CD8-positive, alpha-beta memory T cell (primary cell): ENCODE measurements at places on chromosomes 1 and 21. TPM values are rescaled to one million over a fixed set of nuclear protein-coding genes. Genes with fewer than 3 reads are reported as not detected.
A peak's percentile ranks its signal among the peaks of the same experiment; 100 is the strongest.

- no peak for DNase-seq
- no peak overlapping the region for H3K4me3 ChIP-seq
- no peaks in the 10 kb centered on the region for H3K36me3 ChIP-seq
- no peaks in the 10 kb centered on the region for H3K27me3 ChIP-seq
- H3K4me1 ChIP-seq: no peaks in the 10 kb centered on the region
- no peak overlapping the region for H3K27ac ChIP-seq
These were observed 31.3 kb downstream of the CACNA1E start for GRCh38 chr1:181514298-181515290.

DNA sequence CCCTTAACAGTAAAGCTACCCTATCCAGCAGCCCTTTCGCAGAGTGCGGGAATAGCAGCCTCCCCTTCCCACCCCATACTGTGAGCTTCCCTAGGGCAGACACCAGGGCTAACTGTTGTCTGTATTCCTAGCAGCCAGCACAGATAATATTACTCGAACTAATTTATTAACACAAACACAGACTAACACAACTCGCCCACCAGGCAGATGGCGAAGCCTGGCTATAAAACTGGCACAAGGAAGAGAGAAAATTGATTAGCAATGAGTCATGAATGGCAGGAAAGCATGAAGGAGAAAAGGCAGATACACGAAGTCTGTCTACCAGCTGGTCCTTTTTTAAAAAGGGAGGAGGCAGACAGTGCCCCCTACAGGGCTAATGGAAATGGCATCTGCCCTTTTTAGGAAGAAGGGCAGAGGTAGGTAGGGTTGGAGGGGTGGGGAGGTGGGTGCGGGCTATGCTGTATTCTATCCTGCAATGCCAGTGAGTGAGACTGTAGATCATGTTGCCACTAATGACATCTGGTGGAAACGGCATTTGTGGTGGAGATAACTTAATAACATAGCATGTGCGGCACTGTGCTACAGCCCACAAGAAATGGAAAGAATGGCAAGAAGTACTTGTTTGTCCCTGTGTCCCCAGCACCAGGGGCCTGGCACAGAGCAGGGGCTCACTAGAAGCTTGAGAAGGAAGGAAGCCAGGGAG, 30.6 kb upstream of the CTPS1 start:
- H3K36me3 ChIP-seq: no peaks in the 10 kb centered on the region
- H3K4me1 ChIP-seq: peaks cover 7% of the 10 kb centered on the region
- DNase-seq: peak; percentile 51
- no peak overlapping the region for H3K27ac ChIP-seq

DNA sequence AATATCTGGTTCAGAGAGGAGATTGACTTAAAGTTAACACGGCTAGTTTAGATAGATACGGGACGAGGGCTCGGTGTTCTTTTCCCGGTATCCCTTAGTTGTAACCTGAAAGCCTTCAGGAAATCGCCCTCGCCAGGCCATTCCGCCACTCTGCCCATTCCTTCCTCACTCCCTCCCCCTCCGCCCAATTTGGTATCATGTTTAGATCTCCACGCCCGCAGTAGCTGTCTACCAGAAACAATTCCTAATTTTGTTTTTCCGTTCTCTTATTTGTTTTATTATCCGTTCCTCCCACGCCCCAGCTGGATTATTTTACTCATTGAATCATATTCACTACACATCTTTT, 685 bp upstream of the VAMP4 start:
- H3K27me3 ChIP-seq: no peaks in the 10 kb centered on the region
- H3K4me3 ChIP-seq: peak overlapping the region; percentile 96
- H3K4me1 ChIP-seq: peaks cover 42% of the 10 kb centered on the region
- H3K36me3 ChIP-seq: no peaks in the 10 kb centered on the region
- DNase-seq: no peak
- H3K27ac ChIP-seq: peak overlapping the region; percentile 98

DNA sequence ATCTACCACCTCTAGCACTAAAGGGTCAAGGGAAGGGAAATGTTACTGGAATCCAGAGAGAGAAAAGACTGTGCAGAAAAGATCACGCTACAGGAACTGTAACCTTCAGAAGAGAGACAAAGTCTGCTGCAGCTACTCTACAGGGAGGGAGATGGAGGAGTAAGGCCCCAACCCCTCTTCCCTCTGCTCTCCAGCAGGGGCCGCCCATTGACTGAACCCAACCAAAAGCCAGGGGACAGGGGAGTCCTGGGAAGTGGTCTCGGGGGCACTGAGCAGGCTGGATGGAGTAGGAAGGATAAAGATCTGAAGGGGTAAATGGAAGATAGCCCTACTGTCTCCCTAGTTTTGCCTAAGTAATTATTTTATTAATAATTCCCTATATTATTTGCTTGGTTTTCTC, 72.8 kb upstream of the NR5A2 start:
- no peaks in the 10 kb centered on the region for H3K27me3 ChIP-seq
- DNase-seq: no peak
- no peak overlapping the region for H3K4me3 ChIP-seq
- H3K27ac ChIP-seq: no peak overlapping the region

DNA sequence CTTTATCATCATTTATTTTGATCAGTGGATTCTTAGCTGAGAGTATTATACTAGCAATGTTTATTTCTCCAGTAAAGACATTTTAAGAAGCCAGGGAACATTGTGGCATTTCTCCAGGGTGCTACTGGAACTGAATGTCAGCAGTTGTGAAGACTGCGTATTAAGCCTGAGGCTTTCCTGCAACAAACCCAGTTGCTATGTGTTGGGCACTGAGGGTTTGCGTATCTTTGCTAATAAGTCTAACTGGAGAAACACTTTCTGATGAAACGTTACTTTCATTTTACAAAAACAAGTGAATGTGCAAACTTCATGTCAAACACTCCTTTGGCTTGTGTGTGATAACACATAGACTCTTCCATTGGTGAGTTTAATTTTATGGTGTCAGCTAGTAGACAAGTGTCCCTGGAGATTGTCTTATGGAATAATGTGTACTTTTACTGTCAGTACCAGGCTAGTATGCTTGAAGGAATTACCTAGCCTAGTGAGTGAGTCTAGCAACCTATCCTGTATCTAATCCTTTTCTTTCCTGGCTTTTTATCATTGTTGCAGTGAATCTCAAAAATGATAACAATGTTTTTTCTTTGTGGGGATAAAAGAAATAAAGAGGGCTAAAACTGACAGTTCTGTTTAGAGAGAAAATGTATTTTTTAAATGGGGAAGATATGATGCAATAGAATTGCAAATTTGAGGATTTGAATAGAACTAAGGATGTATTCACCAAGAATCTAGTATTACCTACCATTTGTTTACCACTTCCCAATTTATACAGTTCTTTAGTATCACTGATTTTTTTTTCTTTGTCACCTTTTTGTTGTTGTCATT, 70.1 kb downstream of the MTR start:
- H3K27me3 ChIP-seq: no peaks in the 10 kb centered on the region
- DNase-seq: no peak
- H3K4me1 ChIP-seq: peaks cover 8% of the 10 kb centered on the region
- no peak overlapping the region for H3K27ac ChIP-seq
- no peak overlapping the region for H3K4me3 ChIP-seq

GRCh38 chr1:157043685-157044084, 1.9 kb downstream of the ARHGEF11 start:
- no peaks in the 10 kb centered on the region for H3K36me3 ChIP-seq
- no peak overlapping the region for H3K4me3 ChIP-seq
- no peak for DNase-seq
- H3K4me1 ChIP-seq: peaks cover 4% of the 10 kb centered on the region
- no peak overlapping the region for H3K27ac ChIP-seq
- peaks cover 24% of the 10 kb centered on the region for H3K27me3 ChIP-seq

DNA sequence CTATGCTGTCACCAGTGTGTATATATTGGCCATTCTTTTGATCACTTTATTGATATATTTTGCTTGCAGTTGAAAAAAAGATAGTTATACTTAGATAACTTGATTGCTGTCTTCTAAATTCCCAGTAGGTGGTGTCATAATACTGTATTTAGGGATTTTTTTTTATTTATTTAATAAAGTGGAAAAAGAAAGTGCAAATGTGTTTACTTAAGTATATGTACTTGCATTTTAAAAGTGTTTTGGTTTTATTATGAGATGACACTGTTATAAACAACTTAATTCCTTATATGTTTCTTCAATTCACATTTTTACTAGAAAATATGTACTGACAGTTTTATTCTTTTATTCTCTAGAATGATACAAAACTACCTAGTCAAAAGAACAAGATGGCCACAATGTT, 164.8 kb downstream of the USP25 start:
- DNase-seq: no peak
- H3K27ac ChIP-seq: no peak overlapping the region
- H3K36me3 ChIP-seq: no peaks in the 10 kb centered on the region
- H3K4me3 ChIP-seq: no peak overlapping the region
- no peaks in the 10 kb centered on the region for H3K27me3 ChIP-seq
- no peaks in the 10 kb centered on the region for H3K4me1 ChIP-seq

GRCh38 chr1:207831517-207832327, 79.2 kb downstream of the CD34 start:
- DNase-seq: no peak
- H3K4me1 ChIP-seq: peaks cover 92% of the 10 kb centered on the region
- H3K36me3 ChIP-seq: peaks cover 9% of the 10 kb centered on the region
- no peaks in the 10 kb centered on the region for H3K27me3 ChIP-seq
- no peak overlapping the region for H3K27ac ChIP-seq
- H3K4me3 ChIP-seq: peak overlapping the region; percentile 31

DNA sequence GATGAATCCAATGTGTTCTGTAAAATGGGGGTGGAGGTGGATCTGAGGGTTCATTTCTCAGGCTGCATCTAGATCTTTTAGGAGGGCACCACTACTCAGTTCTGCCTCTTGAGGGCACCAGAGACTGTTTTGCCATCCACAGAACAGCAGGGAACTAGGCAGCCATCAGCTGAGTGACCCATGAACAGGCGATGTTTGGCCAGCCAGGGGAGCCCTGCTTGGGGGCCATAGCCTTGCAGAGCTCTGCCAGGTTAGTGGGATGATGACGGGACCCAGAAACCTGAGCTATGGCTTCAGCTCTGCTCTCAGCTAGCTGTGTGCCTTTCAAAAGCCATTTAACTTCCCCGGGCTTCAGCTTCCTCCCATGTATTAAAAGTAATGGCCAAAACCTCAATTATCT, 13.4 kb upstream of the NOS1AP start:
- no peak overlapping the region for H3K4me3 ChIP-seq
- DNase-seq: peak; percentile 8
- H3K27me3 ChIP-seq: no peaks in the 10 kb centered on the region
- H3K36me3 ChIP-seq: no peaks in the 10 kb centered on the region
- no peaks in the 10 kb centered on the region for H3K4me1 ChIP-seq
- no peak overlapping the region for H3K27ac ChIP-seq

DNA sequence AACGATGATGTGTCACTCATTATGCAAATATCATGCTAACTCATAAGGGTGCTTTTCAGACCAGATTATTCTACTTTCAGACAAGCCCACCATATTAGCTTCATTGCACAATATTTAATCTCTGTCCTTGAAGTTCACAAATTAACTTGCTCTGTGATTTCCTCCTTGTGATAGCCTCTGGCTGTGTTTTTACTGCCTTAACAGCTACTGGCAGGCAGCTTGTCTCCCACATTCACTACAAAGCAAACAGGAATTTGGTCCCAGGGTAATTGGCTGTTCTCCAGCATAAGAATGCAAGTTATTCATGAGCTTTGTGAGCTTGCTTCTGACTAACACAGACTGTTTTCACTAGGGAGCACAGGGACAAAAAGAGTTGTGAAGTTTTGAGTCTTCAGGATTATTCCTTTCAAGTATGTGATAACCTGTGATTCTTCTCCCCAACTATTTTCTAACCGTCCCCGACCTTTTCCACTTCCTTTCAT, 87.9 kb upstream of the HMCN1 start:
- no peak overlapping the region for H3K4me3 ChIP-seq
- H3K27ac ChIP-seq: no peak overlapping the region
- DNase-seq: no peak
- H3K27me3 ChIP-seq: no peaks in the 10 kb centered on the region
- no peaks in the 10 kb centered on the region for H3K36me3 ChIP-seq
- peaks cover 25% of the 10 kb centered on the region for H3K4me1 ChIP-seq

GRCh38 chr1:18411321-18411720, 69.4 kb upstream of the KLHDC7A start:
- H3K27ac ChIP-seq: no peak overlapping the region
- no peaks in the 10 kb centered on the region for H3K36me3 ChIP-seq

DNA sequence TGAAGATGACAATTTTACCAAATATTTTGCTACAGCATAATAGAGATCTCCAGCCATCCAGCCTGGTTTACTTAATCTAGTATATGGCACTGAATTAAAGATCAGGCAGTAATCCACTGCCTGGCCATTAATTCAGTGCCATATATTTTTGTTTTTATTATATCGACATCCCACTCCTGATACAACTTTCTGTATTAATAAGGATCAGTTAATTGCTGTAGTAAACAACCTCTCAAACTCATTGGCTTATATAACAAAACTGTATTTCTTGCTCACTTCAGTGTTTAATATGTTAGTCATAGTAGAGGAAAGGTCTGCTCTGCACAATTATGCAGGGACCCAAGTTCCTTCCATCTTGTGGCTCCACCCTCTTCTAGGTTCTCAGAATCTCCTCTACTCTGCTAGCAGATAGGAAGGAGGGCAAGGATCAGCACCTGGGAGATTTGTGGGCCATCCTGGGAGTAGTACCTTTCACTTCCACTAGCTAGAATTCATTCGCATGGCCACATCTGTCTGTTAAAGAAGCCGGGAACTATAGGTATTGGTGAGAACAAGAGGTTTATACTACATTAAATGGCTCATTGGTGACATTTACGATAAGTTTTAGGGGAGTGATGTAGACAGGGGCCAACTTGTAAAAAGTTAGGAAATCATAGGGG, 3.6 kb upstream of the ZDHHC18 start:
- no peak overlapping the region for H3K27ac ChIP-seq
- DNase-seq: no peak
- H3K36me3 ChIP-seq: no peaks in the 10 kb centered on the region
- no peaks in the 10 kb centered on the region for H3K27me3 ChIP-seq
- no peak overlapping the region for H3K4me3 ChIP-seq

DNA sequence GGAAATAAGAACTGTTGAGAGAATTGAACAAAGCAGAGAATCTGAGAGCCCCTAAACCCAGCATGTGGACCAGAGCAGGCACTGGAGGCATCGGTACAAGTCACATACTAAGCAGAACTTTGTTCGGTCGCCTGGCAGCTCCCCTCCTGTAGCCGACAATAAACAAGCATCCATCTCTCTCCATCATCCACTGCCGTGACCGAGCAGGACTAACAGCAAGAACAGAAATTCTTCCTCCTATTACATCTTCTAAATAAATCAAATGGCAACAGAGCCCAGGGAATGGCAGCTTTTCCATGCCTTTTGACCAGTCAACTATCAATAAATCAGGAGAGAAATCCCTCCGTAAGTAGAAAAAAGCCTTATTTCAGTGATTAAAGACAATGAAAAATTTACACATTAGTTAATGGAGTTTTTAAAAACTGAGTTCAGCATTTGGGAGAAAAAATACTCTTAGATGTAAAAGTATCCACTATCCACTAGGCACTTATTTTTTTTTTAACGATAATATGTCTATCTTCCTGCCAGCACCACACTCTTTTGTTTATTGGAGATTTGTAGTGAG, 36.5 kb downstream of the PTPN14 start:
- no peak for DNase-seq
- H3K4me1 ChIP-seq: peaks cover 10% of the 10 kb centered on the region
- H3K36me3 ChIP-seq: no peaks in the 10 kb centered on the region
- no peaks in the 10 kb centered on the region for H3K27me3 ChIP-seq

Gene GOLT1A
- not detected for polyA plus RNA-seq

Gene FDPS
- 126 TPM for polyA plus RNA-seq

Gene B3GALT2
- polyA plus RNA-seq: 2.9 TPM

Gene RGS1
- 82.9 TPM for polyA plus RNA-seq
